ENCODE measurements at places on chromosomes 12 and 14. TPM values are rescaled to one million over a fixed set of nuclear protein-coding genes. Genes with fewer than 3 reads are reported as not detected.

DNA sequence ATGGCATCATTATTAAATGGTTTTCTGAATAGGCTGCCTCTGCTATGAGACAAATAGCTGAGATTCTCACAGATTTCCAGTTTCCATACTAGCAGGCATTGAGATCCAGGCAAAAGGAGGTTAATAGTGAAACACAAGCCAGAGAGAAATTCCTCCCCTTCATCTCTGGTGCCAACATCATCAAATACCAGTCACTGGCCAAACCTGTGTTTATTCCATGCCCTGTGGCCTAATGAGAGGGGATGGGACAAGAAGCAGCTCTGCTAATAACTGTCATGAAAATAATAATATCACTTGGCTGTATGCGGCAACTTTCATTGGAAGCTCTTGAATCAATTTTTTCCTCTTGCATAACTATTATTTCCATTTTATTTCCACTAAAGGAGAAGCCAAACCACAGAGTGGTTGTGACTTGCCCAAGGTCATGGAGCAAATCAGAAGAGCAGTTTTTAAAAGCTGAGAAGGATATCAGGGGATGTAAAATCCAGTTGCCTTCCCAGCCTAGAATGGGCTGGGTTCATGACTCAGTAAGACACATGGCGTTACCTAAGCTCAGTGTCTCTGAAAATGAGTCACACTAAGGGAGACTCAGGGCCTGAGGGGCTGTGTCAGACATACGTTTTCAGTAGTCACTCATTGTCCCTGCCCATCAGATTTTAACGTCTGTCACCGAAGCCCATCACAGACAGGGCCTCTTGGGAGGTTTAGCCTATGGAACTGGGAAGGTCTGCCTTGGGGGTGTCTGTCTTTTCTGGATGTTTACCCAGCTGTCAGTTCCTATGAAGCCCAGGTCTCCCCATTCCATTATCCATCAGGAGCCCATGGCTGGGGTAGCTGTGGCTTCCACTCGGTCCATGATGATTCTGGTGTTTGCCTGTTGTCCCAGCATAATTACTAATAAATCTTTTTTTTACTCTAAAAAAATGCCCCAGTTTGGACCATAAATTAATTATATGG, 208.8 kb upstream of the EEA1 start:
- no peak overlapping the region for H3K27ac ChIP-seq
- no peak for DNase-seq
- peaks cover 32% of the 10 kb centered on the region for H3K4me1 ChIP-seq

DNA sequence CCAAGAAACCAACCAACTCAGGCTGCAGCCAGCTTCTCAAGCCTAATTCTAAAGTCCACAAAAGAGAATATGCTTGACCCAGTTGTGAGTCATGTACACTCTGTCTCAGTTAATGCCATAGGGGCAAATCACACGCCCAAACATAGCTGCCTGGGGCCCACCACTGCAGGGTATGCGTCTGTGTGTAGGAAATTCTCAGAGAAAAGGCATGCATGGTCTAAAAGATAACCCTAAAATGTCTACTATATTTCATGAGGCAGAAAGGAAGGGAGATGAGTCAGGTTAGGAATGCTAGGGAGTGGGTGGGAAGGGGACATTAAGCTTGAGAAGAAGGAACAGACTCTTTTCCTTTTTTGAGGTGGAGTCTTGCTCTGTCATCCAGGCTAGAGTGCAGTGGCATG, 22.3 kb upstream of the SPTLC2 start:
- H3K27me3 ChIP-seq: no peaks in the 10 kb centered on the region
- H3K4me3 ChIP-seq: no peak overlapping the region
- peaks cover 20% of the 10 kb centered on the region for H3K4me1 ChIP-seq
- H3K36me3 ChIP-seq: no peaks in the 10 kb centered on the region
- H3K27ac ChIP-seq: no peak overlapping the region

Gene CISTR
- not detected for total RNA-seq

- H3K36me3 ChIP-seq: no peaks in the 10 kb centered on the region
- no peak overlapping the region for H3K27ac ChIP-seq
- H3K27me3 ChIP-seq: no peaks in the 10 kb centered on the region
- no peak for DNase-seq
- no peaks in the 10 kb centered on the region for H3K4me1 ChIP-seq
- no peak overlapping the region for H3K4me3 ChIP-seq
Observed at GRCh38 chr12:21831791-21832344, 57.4 kb upstream of the KCNJ8 start.

- no peak for DNase-seq
- no peaks in the 10 kb centered on the region for H3K4me1 ChIP-seq
- no peak overlapping the region for H3K27ac ChIP-seq
- peaks cover 5% of the 10 kb centered on the region for H3K27me3 ChIP-seq
Observed at GRCh38 chr12:13472690-13473089, 276.2 kb downstream of the EMP1 start.

Gene TRIP11
- 36.5 TPM for total RNA-seq

Gene SPX
- 1.0 TPM for total RNA-seq

DNA sequence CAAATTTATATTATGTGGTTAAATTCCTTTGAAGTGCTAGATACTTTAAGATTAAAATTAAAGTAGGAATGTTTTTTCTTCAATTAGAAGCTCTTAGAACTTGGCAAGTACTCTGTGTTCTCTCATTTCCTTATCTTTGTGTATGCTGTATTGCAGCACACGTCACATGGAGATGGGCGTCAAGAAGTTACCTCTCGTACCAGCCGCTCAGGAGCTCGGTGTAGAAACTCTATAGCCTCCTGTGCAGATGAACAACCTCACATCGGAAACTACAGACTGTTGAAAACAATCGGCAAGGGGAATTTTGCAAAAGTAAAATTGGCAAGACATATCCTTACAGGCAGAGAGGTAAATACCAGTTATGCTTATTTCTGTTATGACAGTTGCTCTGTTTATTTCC, 19.7 kb downstream of the MARK3 start:
- no peak for DNase-seq
- H3K4me3 ChIP-seq: no peak overlapping the region
- no peaks in the 10 kb centered on the region for H3K27me3 ChIP-seq
- H3K4me1 ChIP-seq: peaks cover 37% of the 10 kb centered on the region
- H3K27ac ChIP-seq: no peak overlapping the region

DNA sequence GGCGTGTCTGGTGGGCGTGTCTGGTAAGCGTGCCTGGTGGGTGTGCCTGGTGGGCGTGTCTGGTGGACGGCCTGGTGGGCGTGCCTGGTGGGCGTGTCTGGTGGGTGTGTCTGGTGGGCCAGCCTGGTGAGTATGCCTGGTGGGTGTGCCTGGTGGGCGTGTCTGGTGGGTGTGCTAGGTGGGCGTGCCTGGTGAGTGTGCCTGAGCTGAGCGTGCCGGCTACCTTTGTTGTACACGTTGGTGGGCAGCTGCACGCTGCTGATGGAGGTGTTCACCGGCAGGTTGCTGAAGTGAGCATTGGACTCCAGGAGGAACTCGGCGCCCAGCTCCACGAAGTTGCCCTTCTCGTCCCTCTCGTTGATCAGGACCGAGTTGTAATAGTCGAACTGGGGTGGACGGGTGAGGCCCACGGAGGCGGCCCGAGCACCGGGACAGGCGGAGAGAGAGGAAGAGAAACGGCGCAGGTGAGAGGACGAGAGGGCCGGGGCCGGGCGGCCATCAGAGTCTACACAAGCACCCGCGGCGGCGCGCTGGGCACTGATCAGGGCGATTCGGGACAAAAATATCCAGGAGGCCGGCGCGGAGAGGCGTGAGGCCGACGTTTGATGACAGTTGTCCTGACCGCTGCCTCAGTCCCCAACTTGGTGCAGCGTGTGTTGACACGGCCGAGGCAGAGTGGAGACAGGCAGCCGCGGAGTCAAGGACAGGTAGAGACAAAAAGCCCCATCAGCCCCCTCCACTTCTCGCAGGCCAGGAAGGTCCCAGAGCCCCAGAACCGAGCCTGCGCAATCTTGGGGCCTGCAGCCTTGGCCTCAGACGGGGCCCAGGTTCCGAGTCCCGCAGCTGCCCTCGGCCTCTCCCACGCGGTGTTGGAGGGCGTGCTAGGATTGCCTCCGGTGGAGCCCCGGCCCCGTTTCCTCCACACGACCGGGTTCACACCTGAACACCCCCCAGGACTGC, 10.5 kb downstream of the CACNA2D4 start:
- H3K27me3 ChIP-seq: peaks cover 16% of the 10 kb centered on the region
- no peak overlapping the region for H3K27ac ChIP-seq
- peaks cover 6% of the 10 kb centered on the region for H3K4me1 ChIP-seq
- no peak for DNase-seq
- peaks cover 2% of the 10 kb centered on the region for H3K36me3 ChIP-seq
- H3K4me3 ChIP-seq: no peak overlapping the region

GRCh38 chr14:96705422-96706092, 91.6 kb upstream of the VRK1 start:
- H3K27me3 ChIP-seq: peaks cover 4% of the 10 kb centered on the region
- H3K36me3 ChIP-seq: no peaks in the 10 kb centered on the region
- no peaks in the 10 kb centered on the region for H3K4me1 ChIP-seq
- no peak overlapping the region for H3K4me3 ChIP-seq
- DNase-seq: no peak

- H3K36me3 ChIP-seq: peaks cover under 1% of the 10 kb centered on the region
- H3K4me3 ChIP-seq: peak overlapping the region; percentile 75
- no peaks in the 10 kb centered on the region for H3K27me3 ChIP-seq
- no peak overlapping the region for H3K27ac ChIP-seq
Observed at GRCh38 chr14:22118899-22119477, 445.4 kb upstream of the OR4E1 start.

GRCh38 chr12:130372936-130373335, 35.2 kb downstream of the PIWIL1 start:
- no peaks in the 10 kb centered on the region for H3K27me3 ChIP-seq
- no peak for DNase-seq
- H3K27ac ChIP-seq: no peak overlapping the region
- no peak overlapping the region for H3K4me3 ChIP-seq

Gene FGD4
- 0.51 TPM for total RNA-seq

DNA sequence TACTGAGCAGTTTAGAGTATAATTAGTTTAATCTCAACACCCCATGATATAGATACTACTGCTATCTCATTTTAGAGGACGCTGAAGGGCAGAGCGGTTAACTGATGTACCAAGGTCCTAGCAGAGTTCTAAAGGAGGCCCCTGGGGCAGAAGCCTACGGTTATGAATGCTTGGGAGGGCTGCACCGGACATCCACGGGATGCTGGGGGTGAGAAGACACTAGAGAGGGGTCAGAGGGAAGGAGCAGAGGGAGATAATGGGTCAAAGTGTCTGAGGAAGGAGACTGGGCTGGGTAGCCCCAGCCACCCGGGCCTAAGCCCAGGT, 1.6 kb upstream of the ACTR6 start:
- peaks cover 46% of the 10 kb centered on the region for H3K4me1 ChIP-seq
- peak overlapping the region; percentile 95 for H3K27ac ChIP-seq
- H3K36me3 ChIP-seq: peaks cover 14% of the 10 kb centered on the region
- H3K4me3 ChIP-seq: peak overlapping the region; percentile 100

GRCh38 chr12:21985155-21985554, 43.9 kb upstream of the ABCC9 start:
- H3K27ac ChIP-seq: no peak overlapping the region
- no peak for DNase-seq
- H3K4me1 ChIP-seq: no peaks in the 10 kb centered on the region
- H3K36me3 ChIP-seq: no peaks in the 10 kb centered on the region

Gene PPM1H
- not detected for total RNA-seq

Gene TAMALIN
- total RNA-seq: 12.8 TPM

DNA sequence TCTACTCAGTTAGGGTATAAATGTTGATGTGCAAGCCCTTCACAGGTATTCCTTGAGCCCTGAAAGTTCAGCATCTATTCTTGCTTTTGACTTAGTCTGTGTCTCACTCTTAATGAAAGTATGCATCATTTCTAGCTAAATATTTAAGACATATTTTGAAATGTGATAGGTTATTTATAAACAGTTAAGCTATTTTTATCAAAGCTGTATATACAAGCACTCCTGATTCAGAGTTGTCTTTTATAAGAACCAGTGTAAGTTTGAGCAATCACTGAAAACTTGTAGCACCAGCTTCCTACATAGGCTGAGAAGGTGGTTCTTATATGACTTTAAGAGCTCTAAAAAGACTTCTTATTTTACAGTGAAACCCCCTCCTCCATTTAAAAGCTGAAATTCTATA, 98.6 kb downstream of the MYF5 start:
- H3K4me1 ChIP-seq: no peaks in the 10 kb centered on the region
- no peak overlapping the region for H3K27ac ChIP-seq
- no peaks in the 10 kb centered on the region for H3K27me3 ChIP-seq
- no peaks in the 10 kb centered on the region for H3K36me3 ChIP-seq

DNA sequence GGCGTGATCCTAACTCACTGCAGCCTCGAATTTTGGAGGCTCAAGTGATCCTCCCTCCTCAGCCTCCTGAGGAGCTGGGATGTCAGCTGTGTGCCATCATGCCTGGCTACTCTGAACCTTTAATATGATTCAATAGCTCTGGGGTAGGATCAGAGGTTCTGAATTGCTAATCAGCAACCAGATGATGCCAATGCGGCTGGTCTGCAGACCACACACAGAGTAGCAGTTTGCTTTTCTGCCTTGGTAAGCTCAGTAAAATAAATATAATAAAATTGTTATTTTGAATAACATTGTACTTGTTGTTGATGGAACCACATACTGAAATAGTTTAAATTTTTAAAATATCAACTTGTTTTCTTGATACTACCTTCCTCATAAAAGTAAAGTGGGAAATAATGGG, 86.6 kb downstream of the NTN4 start:
- no peaks in the 10 kb centered on the region for H3K36me3 ChIP-seq
- H3K27me3 ChIP-seq: no peaks in the 10 kb centered on the region
- no peak overlapping the region for H3K4me3 ChIP-seq
- DNase-seq: no peak
- no peaks in the 10 kb centered on the region for H3K4me1 ChIP-seq

DNA sequence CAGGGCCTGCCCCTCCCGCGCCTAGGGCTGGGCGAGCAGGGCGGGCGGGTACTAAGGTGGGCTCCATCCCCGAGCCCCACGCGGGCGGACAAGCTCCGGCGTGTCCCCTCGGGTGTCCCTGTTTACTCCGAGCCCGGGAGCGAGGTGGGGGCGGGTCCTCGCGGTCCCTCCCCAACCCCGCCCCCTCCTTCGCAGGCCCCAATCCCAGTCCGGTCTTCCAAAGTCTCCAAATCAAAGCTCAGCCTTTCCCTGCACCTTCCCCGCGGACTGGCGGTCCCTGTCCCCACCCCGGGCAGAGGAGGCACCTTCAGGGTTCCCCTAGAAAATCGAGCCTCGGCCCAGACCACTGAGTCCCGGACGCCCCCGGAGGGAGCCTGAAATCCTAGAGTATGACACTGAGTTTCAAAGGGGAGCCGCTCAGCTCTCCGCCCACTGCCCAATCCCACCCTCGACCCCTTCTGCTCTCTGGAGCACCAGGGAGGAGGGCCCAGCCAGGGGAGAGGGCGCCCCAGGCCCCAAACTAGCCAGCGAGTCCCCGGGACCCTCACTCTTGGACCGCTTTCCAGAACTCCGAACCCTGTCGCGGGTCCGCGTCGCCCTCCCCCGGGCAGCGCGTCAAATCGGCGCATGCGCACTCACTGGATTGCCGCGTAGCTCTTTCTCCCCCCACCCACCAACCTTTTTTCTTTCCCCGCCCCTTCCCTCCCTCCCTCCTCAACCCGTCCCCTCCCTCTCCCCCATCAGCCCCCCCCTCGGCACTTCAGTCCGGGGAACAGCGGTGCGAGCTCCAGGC, at the start of gene LRP1:
TSS of gene LRP1 (plus strand) at position 758 of the 793 bp plus-strand sequence. CDS start 482 bp downstream, outside the sequence.
- H3K4me1 ChIP-seq: peaks cover 23% of the 10 kb centered on the region
- peak; percentile 63 for DNase-seq
- H3K27ac ChIP-seq: no peak within 1 kb of the TSS
- peak within 1 kb of the TSS; percentile 85 for H3K4me3 ChIP-seq
- H3K36me3 ChIP-seq: peaks cover 6% of the 10 kb centered on the region
